ENCODE measurements at places on chromosomes 4 and X.
A peak's percentile ranks its signal among the peaks of the same experiment; 100 is the strongest.

GRCh38 chr4:129899849-129900248, 803.9 kb downstream of the C4orf33 start:
- DNase-seq: no peak

- no peak for DNase-seq
Observed at GRCh38 chr4:44150091-44150576, 298.5 kb downstream of the KCTD8 start.

GRCh38 chr4:123408471-123409084, 12.0 kb downstream of the SPRY1 start:
- DNase-seq: no peak

DNA sequence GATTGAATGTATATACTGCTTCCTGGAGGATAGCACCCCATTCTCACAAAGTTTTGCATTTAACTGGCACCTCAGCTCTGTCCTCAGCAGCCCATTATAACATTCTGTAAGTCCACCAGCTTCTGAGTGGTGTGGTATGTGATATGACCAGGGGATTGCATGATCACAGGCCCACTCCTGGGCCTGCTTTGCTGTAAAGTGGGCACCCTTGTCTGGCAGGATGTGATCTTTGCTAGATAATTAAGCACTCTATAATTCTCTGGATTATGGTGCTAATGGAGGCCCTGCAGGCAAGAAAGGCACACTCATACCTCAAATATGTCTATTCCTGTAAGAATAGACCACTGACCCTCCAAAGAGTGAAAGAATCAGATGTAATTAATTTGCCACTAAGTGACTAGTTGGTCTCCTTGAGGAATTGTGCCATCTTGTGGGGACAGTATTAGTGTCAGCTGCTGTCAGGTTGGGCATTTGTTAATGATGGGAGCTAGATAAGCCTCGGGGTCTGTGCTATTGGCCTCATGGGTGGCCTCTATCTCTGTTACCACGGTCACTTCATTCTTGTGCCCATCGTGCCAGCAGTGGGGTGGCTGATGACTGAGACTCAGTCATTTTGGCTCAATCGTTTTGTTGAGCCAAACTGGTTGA, 2.2 kb upstream of the CFI start:
- DNase-seq: peak; percentile 74

- no peak for DNase-seq
Observed at GRCh38 chrX:41192880-41193279, 107.6 kb downstream of the USP9X start.

GRCh38 chr4:128718768-128719167, 90.7 kb upstream of the JADE1 start:
- DNase-seq: no peak
